Gastrocnemius medialis (tissue), 4 donors: ENCODE measurements at places on chromosomes 4 and X. TPM values are rescaled to one million over a fixed set of nuclear protein-coding genes. Genes with fewer than 3 reads are reported as not detected.

DNA sequence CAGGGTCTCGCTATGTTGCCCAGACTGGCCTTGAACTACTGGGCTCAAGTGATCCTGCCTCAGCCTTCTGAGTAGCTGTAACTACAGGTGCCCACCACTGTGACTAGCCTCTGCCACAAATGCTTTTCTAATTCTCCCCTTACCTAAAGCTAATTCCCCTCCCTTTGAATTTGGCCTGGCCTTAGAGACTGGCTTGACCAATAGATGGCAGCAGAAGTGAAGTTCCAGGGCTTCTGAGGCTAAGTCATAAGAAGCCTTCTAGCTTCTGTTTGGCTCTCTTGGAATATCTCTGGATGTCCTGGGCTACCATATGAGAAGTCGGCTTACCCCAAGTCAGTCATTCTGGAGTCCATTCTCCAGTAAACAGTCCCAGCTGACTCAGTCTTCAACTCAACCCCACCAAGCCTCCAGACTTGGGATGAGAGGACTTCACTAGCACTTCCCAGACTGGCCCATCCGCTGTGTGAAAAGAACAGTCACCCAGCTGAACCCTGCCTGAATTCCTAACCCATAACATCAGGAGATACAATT, 61.0 kb downstream of the HPRT1 start:
- H3K36me3 ChIP-seq, result no peaks in the 10 kb centered on the region
- H3K27ac ChIP-seq, result no peak overlapping the region
- no peaks in the 10 kb centered on the region for H3K27me3 ChIP-seq
- DNase-seq, result no peak

GLRB gene
- total RNA-seq, result 0.55 TPM

SMIM10L2A gene
- not detected for total RNA-seq

CTAG2 gene
- total RNA-seq, result not detected
